ENCODE measurements at places on chromosomes 5 and 9. TPM values are rescaled to one million over a fixed set of nuclear protein-coding genes. Genes with fewer than 3 reads are reported as not detected.

DNA sequence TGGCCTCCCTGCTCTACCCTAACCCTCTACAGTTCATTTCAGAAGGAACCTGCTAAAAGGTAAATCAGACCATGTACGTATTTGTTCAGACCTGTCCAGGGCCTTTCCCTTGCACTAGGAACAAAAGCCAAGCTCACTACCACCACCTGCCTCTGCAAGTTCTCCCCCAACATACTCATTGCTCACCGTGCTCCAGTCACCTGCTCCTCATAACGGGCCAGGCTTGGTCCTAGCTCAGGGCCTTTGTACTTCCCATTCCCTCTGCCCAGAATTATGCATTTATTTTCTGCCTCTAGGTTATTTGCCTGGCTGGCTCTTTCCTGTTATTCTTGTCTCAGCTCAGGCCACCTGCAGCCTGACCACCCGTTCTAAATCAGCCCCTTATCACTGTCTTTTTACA lies 4.8 kb upstream of the FGF1 start:
- H3K27ac ChIP-seq, result no peak overlapping the region
- H3K4me3 ChIP-seq, result no peak overlapping the region
- H3K4me1 ChIP-seq, result no peaks in the 10 kb centered on the region
- H3K36me3 ChIP-seq, result no peaks in the 10 kb centered on the region
- no peak for DNase-seq

DNA sequence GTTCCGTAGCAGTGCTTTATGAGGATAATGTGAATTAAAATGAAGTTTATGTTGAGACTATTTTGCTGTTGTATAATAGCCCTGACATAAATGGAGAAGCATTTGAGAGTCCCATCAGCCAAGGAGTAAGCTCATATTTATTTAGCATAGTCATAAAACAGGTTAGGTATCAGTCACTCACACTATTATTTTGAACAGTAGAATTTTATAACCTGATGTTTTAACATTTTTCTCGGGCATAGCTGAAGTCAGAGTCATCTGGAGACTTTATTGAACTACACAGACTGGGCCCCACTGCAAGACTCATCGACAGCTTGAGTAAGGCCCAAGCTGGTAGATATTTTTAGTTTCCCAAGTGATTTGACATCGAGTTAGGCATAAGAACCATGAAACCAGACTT lies 620.3 kb upstream of the WWC1 start:
- H3K36me3 ChIP-seq, result no peaks in the 10 kb centered on the region
- H3K27me3 ChIP-seq, result no peaks in the 10 kb centered on the region
- peak; percentile 54 for DNase-seq
- H3K27ac ChIP-seq, result no peak overlapping the region
- no peak overlapping the region for H3K4me3 ChIP-seq

- no peak overlapping the region for H3K4me3 ChIP-seq
- no peak overlapping the region for H3K27ac ChIP-seq
- no peaks in the 10 kb centered on the region for H3K27me3 ChIP-seq
- H3K36me3 ChIP-seq, result no peaks in the 10 kb centered on the region
- H3K4me1 ChIP-seq, result no peaks in the 10 kb centered on the region
- DNase-seq, result no peak
These were observed 41.4 kb upstream of the SLCO6A1 start for GRCh38 chr5:102539996-102540728.

DNA sequence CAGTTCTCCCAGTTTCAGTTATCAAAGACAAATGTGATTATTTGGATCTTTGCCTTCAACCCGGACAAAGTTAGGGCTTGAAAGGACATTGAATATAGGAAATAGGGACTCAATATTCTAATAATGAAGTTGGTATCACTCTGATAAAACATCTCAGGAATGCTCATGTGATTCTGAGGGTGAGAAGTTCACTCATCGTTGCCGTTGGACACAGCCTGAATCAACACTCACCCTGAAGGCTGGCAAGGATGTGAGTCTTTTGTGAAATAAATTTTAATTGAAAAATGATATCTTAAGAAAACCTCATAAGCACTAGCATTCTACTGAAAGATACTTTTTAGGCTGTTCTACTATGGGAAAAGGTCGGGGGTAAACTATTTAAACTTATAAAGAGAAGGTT lies 44.8 kb upstream of the C9orf72 start:
- H3K27me3 ChIP-seq, result no peaks in the 10 kb centered on the region
- DNase-seq, result no peak
- peaks cover 6% of the 10 kb centered on the region for H3K4me1 ChIP-seq
- no peaks in the 10 kb centered on the region for H3K36me3 ChIP-seq
- no peak overlapping the region for H3K4me3 ChIP-seq
- H3K27ac ChIP-seq, result no peak overlapping the region

DNA sequence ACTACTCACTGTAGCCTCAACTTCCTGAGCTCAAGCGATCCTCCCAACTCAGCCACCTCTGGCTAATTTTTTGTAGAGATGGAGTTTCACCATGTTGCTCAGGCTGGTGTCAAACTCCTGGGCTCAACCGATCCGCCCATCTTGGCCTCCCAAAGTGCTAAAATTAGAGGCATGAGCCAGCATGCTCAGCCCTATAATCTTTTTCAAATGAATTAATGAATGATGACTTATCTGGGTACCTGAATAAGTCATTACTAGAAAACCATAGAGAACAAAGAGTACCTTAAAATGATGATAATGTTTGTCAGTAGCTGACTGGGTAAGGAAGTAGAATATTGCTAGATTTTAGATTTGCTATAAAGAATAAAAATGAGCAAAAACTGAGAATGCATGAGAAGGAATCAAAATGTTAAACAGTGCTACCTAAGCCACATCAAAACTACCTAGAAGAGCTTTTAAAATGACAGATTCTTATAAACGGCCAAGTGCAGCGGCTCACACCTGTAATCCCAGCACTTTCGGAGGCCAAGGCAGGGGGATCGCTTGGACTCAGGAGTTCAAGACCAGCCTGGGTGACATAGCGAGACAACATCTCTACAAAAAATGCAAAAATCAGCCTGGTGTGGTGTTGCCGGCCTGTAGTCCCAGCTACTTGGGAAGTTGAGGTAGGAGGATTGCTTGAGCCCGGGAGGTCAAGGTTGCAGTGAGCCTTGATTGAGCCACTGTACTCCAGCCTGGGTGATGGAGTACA lies 13.6 kb downstream of the FNBP1 start:
- no peaks in the 10 kb centered on the region for H3K27me3 ChIP-seq
- H3K27ac ChIP-seq, result no peak overlapping the region
- no peak for DNase-seq
- no peaks in the 10 kb centered on the region for H3K36me3 ChIP-seq
- H3K4me3 ChIP-seq, result no peak overlapping the region

- no peaks in the 10 kb centered on the region for H3K4me1 ChIP-seq
- peak; percentile 71 for DNase-seq
- no peaks in the 10 kb centered on the region for H3K36me3 ChIP-seq
- H3K4me3 ChIP-seq, result peak overlapping the region; percentile 34
- no peaks in the 10 kb centered on the region for H3K27me3 ChIP-seq
These were observed 52.4 kb downstream of the DMRT1 start for GRCh38 chr9:893843-894420.

- H3K4me3 ChIP-seq, result no peak overlapping the region
- no peak overlapping the region for H3K27ac ChIP-seq
- H3K4me1 ChIP-seq, result no peaks in the 10 kb centered on the region
- H3K27me3 ChIP-seq, result no peaks in the 10 kb centered on the region
- DNase-seq, result no peak
These were observed 12.5 kb upstream of the PARP8 start for GRCh38 chr5:50653946-50654345.

DNA sequence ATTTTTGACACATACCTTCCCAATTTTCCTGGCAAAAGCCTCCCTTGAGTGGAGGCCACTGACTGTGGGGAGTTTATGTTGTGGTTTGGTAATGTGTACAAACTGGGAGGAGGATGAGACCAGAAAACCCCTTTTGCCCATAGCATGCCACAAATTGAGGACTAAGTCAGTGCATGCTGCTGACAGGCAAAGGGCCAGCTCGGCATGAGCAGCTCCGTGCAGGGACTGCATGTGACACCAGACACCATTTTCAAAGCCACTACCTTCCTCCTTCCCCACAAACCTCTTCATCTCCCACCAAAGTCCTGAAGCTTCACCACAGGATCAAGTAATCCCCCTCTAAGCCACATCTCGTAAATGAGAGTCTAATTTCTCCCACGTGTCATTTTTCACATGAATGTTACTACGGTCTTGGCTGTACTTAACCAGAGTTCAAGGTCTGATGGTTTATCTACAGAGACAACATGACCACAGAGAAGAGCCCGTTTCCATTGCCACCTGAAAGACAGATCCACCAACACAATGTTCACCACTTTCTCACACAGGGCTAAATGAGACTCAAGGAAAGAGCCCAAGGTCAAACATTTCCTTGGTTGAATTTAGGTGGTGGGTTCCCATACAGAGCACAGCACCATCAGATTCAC lies 106.5 kb downstream of the NFIB start:
- peaks cover 72% of the 10 kb centered on the region for H3K4me1 ChIP-seq
- no peak overlapping the region for H3K27ac ChIP-seq
- no peak for DNase-seq
- no peaks in the 10 kb centered on the region for H3K36me3 ChIP-seq
- H3K27me3 ChIP-seq, result no peaks in the 10 kb centered on the region
- H3K4me3 ChIP-seq, result no peak overlapping the region

GRCh38 chr5:78919796-78920195 lies 65.3 kb downstream of the ARSB start:
- no peak overlapping the region for H3K4me3 ChIP-seq
- no peak overlapping the region for H3K27ac ChIP-seq
- DNase-seq, result no peak
- no peaks in the 10 kb centered on the region for H3K36me3 ChIP-seq

- peaks cover 28% of the 10 kb centered on the region for H3K4me1 ChIP-seq
- no peak overlapping the region for H3K4me3 ChIP-seq
- no peak for DNase-seq
- H3K36me3 ChIP-seq, result no peaks in the 10 kb centered on the region
These were observed 499.2 kb downstream of the BNC2 start for GRCh38 chr9:16371306-16371705.

GRCh38 chr5:116612431-116612830 lies 37.8 kb upstream of the SEMA6A start:
- H3K27ac ChIP-seq, result no peak overlapping the region
- H3K27me3 ChIP-seq, result no peaks in the 10 kb centered on the region
- H3K4me1 ChIP-seq, result no peaks in the 10 kb centered on the region
- DNase-seq, result no peak

- no peaks in the 10 kb centered on the region for H3K36me3 ChIP-seq
- no peaks in the 10 kb centered on the region for H3K27me3 ChIP-seq
- peak; percentile 22 for DNase-seq
These were observed 155.0 kb downstream of the MAN2A1 start for GRCh38 chr5:109844695-109845094.

DNA sequence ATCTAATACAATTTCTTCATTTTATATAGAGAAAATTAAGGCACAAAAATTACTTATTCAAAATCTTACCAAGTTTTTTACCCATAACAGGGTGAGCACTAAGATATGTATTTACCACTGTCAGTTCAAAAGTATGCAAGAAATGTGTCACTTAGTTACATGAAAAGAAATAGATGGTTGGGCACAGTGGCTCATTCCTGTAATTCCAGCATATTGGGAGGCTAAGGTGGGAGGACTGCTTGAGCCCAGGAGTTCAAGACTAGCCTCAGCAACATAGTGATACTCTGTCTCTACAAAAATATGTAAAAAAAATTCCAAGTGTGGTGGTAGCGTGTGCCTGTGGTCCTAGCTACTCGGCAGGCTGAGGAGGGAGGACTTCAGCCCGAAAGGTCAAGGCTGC lies 19.4 kb downstream of the YIPF5 start:
- no peaks in the 10 kb centered on the region for H3K27me3 ChIP-seq
- no peaks in the 10 kb centered on the region for H3K4me1 ChIP-seq
- H3K36me3 ChIP-seq, result no peaks in the 10 kb centered on the region
- H3K27ac ChIP-seq, result no peak overlapping the region
- H3K4me3 ChIP-seq, result no peak overlapping the region

- no peak for DNase-seq
- H3K4me3 ChIP-seq, result no peak overlapping the region
- H3K4me1 ChIP-seq, result no peaks in the 10 kb centered on the region
- no peaks in the 10 kb centered on the region for H3K36me3 ChIP-seq
These were observed 65.7 kb downstream of the SIL1 start for GRCh38 chr5:139132515-139132914.

The SOHLH1 gene
- not detected for total RNA-seq

The HAUS6 gene
- total RNA-seq, result 12.3 TPM

The TSSK1B gene
- total RNA-seq, result 0.33 TPM

The TRPM6 gene
- not detected for total RNA-seq

The TMEM215 gene
- total RNA-seq, result not detected
